ENCODE measurements at places on chromosomes 1 and 21. TPM values are rescaled to one million over a fixed set of nuclear protein-coding genes. Genes with fewer than 3 reads are reported as not detected.

- no peak for DNase-seq
These were observed at the start of gene G0S2 for GRCh38 chr1:209674957-209675564. G0S2 (plus strand) TSS chr1:209675412; CDS start chr1:209675685, 273 bp downstream.

DNA sequence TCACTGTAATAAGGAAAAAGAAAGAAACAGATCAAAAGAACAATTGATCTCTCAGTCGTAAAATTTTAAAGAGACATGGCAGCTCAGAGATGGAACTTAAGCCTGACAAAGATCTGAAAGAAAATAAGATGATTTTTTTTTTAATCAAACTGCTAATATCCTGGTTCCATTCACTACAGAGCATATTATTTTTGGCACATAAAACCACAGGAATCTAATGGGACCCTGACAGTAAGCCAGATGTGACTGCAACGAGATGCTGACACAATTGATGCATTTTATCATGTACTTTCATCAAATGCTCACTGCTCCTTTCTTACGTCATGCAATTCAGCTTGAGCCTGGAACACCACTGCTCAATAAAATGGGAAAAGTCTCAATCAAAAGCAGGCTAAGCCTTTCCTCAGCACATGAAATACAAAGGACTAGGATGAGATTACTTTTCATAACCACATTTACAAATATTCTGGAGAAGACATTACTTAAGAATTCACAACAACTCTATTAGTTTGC, 16.6 kb downstream of the GPATCH2 start:
- no peak for DNase-seq

- DNase-seq, result no peak
These were observed 86.8 kb downstream of the ZC3H11B start for GRCh38 chr1:219526074-219526473.

DNA sequence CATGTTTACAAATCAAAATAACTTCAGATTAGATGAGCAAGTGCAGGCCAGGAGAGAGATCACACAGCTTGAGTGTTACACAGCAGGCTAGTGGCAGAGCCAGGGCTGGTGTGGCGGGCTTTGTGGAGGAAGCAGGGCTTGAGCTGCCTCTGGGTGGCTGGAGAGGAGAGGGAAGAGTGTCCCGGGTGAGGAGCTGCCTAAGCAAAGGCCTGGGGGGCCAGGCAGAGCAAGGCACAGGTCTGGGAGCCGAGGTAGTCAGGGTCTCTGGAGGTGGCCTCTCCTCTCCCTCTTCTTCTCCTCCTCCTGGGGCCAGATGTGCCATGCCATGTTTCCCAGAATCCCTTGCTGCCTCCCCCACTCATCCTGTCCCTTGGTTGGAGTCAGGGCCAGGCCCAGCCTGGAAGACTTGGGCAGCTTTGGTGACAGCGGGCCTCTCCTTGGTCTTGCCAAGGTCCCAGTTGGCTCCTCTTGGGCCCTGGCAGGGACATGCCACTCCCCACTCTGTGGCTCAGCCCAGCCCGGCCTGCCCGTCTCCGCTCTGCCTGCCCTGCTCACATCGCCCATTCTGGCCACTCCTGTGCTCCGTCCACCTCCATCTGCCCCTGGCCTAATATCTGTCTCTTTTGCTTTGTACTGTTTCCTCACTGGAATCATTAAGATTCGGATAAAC, 70.3 kb downstream of the PTPRU start:
- no peak for DNase-seq

The PKP1 gene
- total RNA-seq, result under 0.01 TPM

DNA sequence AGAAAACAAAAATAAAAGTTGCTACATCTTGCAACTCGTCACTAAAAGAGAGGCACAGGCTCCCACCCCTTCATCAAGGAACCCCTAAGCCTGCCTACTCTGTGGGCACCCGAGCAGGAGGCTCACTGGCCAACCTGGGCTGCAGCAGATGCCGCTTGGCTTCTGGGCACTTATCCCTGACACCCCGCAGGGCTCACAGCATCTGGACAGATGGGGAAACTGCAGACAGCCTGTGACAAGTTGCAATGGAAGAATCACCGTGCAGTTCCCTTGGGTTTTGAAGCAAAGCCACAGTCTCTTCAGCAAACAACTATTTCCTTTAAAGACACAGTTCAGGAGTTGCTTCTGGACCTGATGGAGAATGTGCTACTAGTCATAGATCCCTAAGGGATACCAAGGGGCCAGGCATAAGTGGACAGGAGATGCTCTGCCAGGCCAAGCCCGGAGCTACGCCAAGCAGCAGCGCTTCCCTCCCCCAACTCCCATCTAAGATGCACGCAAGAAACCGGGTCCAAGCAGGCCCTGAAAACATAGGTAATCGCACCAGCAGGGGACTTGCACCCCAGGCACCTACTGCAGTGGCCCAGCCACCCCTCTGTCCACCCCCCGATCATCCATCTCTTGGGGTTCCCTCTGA, 170.6 kb downstream of the NPHP4 start:
- no peak for DNase-seq

DNA sequence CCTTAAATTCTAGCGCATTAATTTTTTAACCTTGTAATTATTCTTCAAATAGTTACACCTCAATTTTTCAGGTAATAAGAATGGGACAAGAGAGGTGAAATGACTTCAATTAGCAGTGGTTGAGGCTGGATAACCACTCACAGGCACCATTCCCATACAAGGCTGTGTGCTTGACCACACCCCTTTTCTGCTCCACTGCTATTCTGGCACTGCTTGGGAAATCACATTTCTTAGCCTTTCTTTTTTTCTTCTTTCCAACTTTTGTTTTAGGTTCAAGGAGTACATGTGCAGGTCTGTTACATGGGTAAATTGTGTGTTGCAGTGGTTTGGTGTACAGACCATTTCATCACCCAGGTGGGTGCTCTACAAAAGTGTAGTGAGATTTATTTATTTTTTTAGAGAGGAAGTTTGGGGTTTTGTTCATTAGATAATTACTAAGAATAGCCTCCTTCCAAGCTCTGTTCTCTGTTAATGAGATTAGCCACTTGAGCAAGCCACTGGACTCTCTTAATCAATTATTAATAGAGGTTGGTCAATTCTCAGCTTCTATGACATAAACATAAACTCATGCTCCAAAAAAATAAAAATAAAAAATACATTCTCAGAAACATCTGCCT, 14.4 kb downstream of the ILDR2 start:
- no peak for DNase-seq

The PHTF1 gene
- 39.8 TPM for total RNA-seq

GRCh38 chr1:96349896-96350295, 371.7 kb upstream of the PTBP2 start:
- no peak for DNase-seq

The CYP4B1 gene
- not detected for total RNA-seq

The CCDC17 gene
- 0.53 TPM for total RNA-seq

The CELA2B gene
- not detected for total RNA-seq

GRCh38 chr1:188706742-188707141, 1770.9 kb downstream of the BRINP3 start:
- DNase-seq, result no peak

DNA sequence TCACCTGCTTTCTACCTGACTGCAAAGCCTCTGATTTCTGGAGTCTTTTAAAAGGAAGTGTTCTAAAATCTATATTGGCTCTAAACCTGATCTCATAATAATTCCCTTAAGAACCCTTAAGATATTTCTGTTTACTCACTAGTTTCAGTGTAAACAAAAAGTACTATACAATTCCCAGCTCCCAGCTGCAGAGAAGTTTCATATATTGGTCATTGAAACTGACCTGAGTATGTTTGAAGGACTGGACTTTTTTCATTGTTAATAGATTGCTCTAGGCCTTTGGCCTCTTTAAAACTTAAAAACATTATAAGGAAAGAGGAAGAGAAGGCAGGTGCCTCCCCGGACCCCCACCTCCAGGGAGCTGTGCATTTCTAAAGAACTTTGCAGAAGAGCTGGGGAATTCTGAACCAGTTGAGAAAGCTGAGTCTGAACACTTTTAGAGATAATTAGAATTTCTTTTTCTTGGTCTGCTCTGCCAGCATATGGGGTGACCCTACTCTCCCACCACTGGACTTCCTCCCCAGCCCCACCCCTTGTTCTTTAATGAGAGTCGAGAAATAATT, 23.7 kb downstream of the CLIC6 start:
- DNase-seq, result no peak

The NEK2 gene
- total RNA-seq, result 19.7 TPM

The A3GALT2 gene
- total RNA-seq, result not detected

GRCh38 chr1:90509225-90510048, 207.7 kb downstream of the BARHL2 start:
- no peak for DNase-seq

The DNAJC11 gene
- total RNA-seq, result 46.3 TPM

- DNase-seq, result no peak
These were observed 5.6 kb upstream of the TTC39A start for GRCh38 chr1:51336004-51336403.

GRCh38 chr1:151888972-151889570, 20.2 kb downstream of the THEM4 start:
- no peak for DNase-seq

The FYB2 gene
- not detected for total RNA-seq

The SPATA6 gene
- total RNA-seq, result 1.6 TPM

The RNF186 gene
- total RNA-seq, result not detected

The KRTAP19-3 gene
- not detected for total RNA-seq
